Activated CD8-positive, alpha-beta T cell treated with anti-CD3 and anti-CD28 coated beads for 36 hours (primary cell): ENCODE measurements at places on chromosomes 2 and 18. TPM values are rescaled to one million over a fixed set of nuclear protein-coding genes. Genes with fewer than 3 reads are reported as not detected.

Gene QPCT
- 0.56 TPM for total RNA-seq

Gene CDH7
- total RNA-seq: not detected

DNA sequence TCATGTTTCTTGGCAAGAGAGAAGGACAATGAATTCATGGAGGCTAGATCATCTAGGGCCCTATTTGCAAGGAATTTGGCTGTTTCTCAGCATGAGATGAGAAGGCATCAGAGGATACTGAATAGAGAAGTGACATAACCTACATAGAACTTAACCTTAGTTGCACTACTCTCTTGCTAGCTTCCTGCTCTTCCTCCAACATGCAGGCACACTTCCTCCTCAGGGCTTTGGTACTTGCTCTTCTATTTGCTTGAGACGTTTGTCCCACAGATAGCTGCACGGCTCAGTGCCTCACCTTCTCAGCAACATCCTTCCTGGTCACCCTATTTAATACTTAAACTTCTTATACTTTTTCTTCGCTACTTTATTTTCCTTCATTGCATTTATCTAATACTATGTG is 20.0 kb upstream of the LANCL1 start:
- H3K36me3 ChIP-seq: peaks cover 10% of the 10 kb centered on the region
- H3K27me3 ChIP-seq: peaks cover 5% of the 10 kb centered on the region
- H3K27ac ChIP-seq: no peak overlapping the region

- DNase-seq: no peak
- H3K27me3 ChIP-seq: no peaks in the 10 kb centered on the region
- H3K4me1 ChIP-seq: no peaks in the 10 kb centered on the region
- no peak overlapping the region for H3K4me3 ChIP-seq
These were observed 276.0 kb downstream of the LRRTM1 start for GRCh38 chr2:80028584-80028983.

DNA sequence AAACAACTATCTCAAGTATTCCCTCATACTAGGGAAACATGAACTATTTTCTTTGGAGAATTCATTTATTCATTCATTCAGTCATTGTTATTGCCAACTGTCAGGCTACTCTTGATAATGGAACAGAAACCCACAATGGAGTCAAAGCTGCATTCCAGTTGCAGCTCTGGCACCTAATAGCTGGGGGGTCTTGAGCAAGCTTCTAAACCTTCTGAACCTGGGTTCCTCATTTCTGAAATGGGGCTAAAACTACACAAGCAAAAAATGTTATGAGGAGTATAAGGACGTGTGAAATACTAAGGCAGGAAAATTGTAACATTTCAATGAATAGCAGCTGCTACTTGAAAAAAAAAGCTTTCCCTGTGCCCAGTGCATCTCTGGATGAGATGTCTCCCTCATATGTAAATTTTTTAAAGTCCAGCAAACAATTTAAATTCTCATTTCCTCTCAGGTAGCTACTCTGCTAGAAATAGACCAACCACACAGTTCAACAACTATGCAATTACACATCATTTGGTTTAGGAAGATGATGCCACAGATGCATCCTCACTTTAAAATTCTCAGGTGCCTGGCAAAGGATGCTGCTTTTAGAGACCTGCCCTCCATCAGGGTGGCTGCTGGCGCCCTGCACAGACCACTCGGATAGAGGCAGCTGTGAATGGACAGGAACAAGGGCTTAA is 38.5 kb downstream of the SPRED2 start:
- H3K27ac ChIP-seq: no peak overlapping the region
- no peak overlapping the region for H3K4me3 ChIP-seq
- H3K4me1 ChIP-seq: peaks cover 34% of the 10 kb centered on the region
- DNase-seq: no peak

Gene ICA1L
- 7.1 TPM for total RNA-seq

- H3K36me3 ChIP-seq: peaks cover 15% of the 10 kb centered on the region
- peak; percentile 8 for DNase-seq
- H3K27ac ChIP-seq: no peak overlapping the region
- H3K4me3 ChIP-seq: no peak overlapping the region
- no peaks in the 10 kb centered on the region for H3K27me3 ChIP-seq
These were observed 41.2 kb downstream of the RALBP1 start for GRCh38 chr18:9516437-9517064.

Gene RNF125
- 15.3 TPM for total RNA-seq

DNA sequence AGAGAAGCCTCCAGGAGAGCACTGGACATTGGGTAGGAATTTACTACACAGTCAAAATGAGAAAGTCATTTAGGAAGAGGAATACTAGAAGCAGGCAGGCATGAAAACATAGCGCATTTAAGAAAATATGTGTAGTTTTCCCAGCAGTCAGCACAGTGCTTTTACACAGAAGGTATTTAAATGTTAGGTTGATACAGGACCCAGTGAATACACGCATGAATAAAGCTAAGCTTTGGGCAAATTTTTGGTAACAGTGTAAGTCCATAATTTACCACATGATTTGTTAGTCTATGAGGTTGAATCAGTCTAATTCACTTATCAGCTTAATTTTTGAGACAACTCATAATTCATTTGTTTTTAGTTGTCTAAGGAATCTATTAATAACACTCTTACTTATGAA is 421.7 kb upstream of the CDH20 start:
- no peak overlapping the region for H3K4me3 ChIP-seq
- no peaks in the 10 kb centered on the region for H3K36me3 ChIP-seq
- H3K27me3 ChIP-seq: no peaks in the 10 kb centered on the region
- H3K27ac ChIP-seq: no peak overlapping the region
- DNase-seq: no peak
- no peaks in the 10 kb centered on the region for H3K4me1 ChIP-seq

Gene CERKL
- 0.11 TPM for total RNA-seq

- H3K27me3 ChIP-seq: no peaks in the 10 kb centered on the region
- no peak overlapping the region for H3K4me3 ChIP-seq
- no peaks in the 10 kb centered on the region for H3K4me1 ChIP-seq
- no peaks in the 10 kb centered on the region for H3K36me3 ChIP-seq
These were observed 8.6 kb upstream of the RND3 start for GRCh38 chr2:150495993-150496627.

DNA sequence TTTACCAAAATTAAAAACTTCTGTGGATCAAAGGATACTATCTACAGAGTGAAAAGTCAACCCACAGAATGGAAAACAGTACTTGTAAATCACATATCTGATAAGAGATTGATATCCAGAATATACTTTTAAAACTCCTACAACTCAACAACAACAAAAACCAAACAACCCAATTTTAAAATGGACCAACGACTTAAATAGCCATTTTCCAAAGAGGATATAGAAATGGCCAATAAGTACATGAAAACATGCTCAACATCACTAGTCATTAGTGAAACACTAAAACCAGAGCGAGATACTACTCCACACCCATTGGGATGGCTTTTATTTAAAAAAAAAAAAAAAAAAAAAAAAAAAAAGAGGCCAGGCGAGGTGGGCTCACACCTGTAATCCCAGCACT is 68.1 kb downstream of the DYM start:
- H3K4me1 ChIP-seq: peaks cover 14% of the 10 kb centered on the region
- H3K4me3 ChIP-seq: no peak overlapping the region
- no peaks in the 10 kb centered on the region for H3K27me3 ChIP-seq
- H3K36me3 ChIP-seq: peaks cover 36% of the 10 kb centered on the region
- no peak for DNase-seq
- no peak overlapping the region for H3K27ac ChIP-seq

DNA sequence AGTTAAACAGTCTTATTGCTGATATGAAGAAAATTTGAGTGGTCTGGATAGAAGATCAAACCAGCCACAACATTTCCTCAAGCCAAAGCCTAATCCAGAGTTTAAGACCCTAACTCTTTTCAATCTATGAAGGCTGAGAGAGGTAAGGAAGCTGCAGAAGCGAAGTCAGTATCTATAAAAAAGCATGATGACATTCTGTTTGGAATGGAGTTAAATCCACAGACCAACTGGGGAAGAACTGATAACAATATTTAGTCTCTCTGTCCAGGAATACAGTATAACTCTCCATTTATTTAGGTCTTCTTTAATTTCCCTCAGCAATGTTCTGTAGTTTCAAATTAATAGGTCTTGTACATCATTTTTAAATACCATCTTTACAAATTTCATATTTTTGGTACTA is 16.0 kb downstream of the PIGN start:
- H3K4me1 ChIP-seq: no peaks in the 10 kb centered on the region
- no peak for DNase-seq
- H3K4me3 ChIP-seq: no peak overlapping the region
- peaks cover 13% of the 10 kb centered on the region for H3K36me3 ChIP-seq
- H3K27me3 ChIP-seq: no peaks in the 10 kb centered on the region
- no peak overlapping the region for H3K27ac ChIP-seq

GRCh38 chr2:118911166-118911856 is 30.7 kb upstream of the MARCO start:
- H3K27ac ChIP-seq: no peak overlapping the region
- H3K36me3 ChIP-seq: no peaks in the 10 kb centered on the region
- DNase-seq: no peak
- no peaks in the 10 kb centered on the region for H3K4me1 ChIP-seq

Gene YES1
- 38.8 TPM for total RNA-seq
